ENCODE measurements at places on chromosomes 11 and 22. TPM values are rescaled to one million over a fixed set of nuclear protein-coding genes. Genes with fewer than 3 reads are reported as not detected.

- no peak for DNase-seq
These were observed 43.0 kb upstream of the RTL6 start for GRCh38 chr22:44540756-44541670.

Gene NCR3LG1
- total RNA-seq = 0.52 TPM

GRCh38 chr11:117583063-117583801 lies 213.8 kb downstream of the DSCAML1 start:
- DNase-seq = peak; percentile 8

Gene OR4A16
- not detected for total RNA-seq

Gene ANO1
- total RNA-seq = not detected

DNA sequence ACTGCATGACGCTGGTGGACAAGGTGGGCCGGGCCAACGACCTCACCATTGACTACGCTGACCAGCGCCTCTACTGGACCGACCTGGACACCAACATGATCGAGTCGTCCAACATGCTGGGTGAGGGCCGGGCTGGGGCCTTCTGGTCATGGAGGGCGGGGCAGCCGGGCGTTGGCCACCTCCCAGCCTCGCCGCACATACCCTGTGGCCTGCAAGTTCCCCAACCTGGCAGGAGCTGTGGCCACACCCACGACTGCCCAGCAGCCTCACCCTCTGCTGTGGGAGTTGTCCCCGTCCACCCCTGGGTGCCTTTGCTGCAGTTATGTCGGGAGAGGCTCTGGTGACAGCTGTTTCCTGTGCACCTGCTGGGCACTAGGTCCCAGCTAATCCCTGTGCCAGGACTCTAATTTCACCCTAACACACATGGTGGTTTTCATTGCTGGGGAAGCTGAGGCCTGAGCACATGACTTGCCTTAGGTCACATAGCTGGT lies 49.0 kb upstream of the PPP6R3 start:
- no peak for DNase-seq

DNA sequence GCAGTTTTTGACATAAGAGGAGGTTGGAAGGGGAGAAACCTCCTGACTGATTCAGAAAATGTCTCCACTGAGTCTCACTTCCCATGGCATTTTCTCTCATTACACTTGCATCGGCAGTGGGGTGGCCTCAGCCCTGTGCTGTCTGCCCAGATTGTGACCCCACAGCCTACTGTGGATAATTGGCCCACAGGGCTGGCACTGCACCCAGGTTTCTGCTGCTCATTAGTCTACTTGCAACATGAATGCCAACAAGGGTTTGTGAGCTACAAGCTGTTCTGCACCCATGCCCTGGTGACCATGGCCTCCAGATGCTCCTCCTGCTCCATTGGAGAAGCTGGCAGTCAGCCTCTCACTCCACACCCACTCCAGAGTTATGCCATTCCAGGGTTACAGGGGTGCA lies 296.0 kb downstream of the CTTN start:
- DNase-seq = no peak

Measured in M059J (cell line).